ENCODE measurements at places on chromosomes 11 and 22.

DNA sequence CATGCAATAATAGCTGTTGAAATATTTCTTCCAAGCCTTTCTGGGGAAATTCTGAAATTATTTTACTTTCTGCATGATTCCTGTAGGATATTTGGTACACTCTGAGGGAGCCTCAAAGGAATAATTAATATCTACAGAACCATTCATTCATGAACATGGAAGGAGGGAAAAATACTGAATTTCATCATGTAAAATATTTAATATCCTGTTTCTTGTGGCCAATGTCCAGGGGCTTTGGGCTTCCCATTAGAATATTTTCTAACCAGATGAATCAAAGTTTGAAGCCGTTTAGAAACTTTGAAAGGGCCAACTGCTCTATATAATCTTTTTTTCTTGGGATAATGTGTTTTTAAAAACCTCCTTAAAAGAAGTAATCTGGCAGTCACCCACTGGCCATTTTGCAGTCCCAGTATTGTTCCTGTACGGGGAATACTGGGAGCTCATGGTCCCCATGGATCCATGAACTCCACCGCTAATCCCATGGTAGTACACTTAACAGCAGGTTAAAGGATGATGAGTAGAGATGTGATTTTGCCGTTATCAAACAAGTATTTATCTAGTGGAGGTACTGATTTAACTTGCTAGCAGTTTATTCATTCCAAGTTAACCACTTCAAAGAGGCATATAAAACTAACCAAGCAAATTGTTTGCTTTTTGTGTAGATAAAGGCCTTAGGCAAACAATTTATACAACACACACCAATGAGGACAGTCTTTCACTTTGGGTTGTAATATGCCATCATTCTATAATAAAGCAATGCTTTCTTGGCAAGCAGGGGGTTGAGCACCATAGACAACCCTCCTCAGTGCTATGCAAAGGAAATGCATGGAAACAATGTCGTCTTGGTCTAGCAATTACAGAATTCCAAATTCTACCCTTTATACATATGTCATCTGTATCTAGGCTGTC is 34.5 kb upstream of the BLID start:
- DNase-seq, result no peak

GRCh38 chr11:77191823-77192495 is 63.9 kb downstream of the MYO7A start:
- no peak for DNase-seq

DNA sequence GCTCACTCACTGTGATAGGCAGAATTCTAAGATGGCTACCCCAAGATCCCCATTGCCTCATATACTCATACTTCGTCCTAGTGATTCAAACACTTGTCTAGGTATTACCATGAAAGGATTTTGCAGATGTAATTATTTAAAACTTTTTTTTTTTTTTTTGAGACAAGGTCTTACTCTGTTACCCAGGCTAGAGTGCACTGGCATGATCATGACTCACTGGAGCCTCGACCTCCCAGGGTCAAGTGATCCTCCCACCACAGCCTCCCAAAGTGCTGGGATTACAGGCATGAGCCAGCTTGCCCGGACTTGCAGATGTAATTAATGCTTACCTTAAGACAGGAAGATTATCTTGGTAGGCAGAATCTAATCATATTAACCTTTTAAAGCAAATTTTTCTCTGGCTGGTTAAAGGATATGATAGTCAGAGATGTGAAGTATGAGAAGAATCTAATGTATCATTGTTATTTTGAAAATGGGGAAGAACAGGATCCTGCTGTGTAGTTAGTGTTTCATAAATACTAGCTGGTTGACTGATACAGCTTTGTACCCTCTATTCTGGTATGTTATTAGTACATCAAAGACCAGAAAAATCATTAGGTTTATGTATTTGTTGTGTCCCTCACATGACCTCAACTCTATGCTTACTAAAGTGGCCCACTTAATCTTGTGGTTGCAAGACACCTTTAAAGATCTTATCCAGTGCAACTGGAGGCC is 35.5 kb downstream of the C2CD3 start:
- no peak for DNase-seq

DNA sequence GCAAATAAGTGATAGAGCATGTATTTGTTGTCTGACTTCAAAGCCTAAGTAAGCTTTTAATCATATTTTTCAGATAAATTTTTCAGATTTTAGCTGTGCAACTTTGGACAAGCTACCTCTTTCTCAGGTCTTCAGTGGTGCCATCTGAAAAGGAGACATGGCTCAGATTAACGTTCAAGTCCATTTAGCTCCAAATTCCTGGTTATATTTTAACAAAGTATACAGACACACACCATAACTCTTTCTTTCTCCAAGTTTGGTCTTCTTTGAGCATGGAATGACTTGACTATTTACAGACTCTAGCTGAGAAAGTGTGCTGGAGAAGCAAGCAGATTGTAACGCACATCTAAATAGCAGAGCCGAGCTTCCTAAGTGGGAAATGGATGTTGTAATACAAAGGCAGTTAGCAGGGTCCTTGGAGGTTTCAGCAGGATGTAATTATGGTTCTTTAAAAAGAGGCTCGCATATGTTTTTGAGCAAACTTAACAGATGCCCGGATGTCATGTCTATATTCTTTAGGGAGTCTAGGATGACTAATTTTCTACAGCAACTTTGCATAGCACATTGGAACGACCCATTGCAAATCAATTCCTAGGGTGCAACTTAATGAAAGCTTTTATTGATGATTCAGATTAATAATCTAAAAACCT is 128.1 kb upstream of the E2F8 start:
- no peak for DNase-seq

DNA sequence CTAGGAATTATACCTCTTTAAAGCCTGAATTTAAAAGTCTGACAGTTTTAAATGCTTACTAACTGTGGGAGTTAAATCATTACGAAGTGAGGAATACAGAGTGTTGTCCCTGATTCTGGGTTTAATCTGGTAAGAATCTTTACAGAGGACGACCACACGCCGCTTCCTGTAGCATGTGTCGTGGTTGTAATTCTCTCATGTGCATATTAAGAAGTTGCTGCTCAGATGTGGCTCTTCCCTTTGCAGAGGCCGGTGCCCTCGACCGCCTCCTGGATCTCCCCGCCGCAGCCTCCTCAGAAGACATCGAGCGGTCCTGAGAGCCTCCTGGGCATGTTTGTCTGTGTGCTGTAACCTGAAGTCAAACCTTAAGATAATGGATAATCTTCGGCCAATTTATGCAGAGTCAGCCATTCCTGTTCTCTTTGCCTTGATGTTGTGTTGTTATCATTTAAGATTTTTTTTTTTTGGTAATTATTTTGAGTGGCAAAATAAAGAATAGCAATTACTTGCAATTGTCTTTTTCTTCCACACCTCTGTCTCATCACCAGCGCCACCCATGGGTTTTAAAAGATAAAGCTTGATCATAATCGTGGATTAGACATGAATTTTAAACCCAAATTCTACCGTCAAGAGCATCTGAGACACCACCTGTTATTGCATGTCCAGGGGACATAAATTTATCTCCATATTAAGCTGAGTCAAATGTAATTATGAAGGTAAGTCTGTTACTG is 6.5 kb downstream of the GAL start:
- no peak for DNase-seq

GRCh38 chr11:63551889-63552266 is 11.3 kb downstream of the PLAAT2 start:
- DNase-seq, result no peak

Measured in aorta (tissue), 5 donors.